Right renal cortex interstitium (tissue), 3 donors: ENCODE measurements at places on chromosomes 2 and 18. TPM values are rescaled to one million over a fixed set of nuclear protein-coding genes. Genes with fewer than 3 reads are reported as not detected.

- DNase-seq = no peak
Observed at GRCh38 chr2:70894765-70895164, 40.9 kb upstream of the ATP6V1B1 start.

DNA sequence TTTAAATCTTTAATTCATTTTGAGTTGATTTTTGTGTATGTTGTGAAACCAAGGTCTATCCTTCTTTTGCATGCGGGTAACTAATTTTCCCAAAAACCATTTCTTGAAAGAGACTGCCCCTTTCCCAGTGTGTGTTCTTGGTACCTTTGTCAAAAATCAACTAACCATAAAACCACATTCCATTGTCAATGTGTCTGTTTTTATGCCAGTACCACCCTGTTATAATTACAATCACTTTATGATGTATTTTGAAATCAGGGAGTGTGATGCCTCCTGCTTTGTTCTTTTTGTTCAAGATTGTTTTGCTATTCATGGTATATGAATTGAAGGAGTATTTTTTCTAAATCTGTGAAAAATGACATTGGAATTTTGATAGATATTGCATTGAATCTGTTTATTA lies 689.6 kb downstream of the TSN start:
- no peak for DNase-seq

The RGPD3 gene
- polyA plus RNA-seq = 0.43 TPM

DNA sequence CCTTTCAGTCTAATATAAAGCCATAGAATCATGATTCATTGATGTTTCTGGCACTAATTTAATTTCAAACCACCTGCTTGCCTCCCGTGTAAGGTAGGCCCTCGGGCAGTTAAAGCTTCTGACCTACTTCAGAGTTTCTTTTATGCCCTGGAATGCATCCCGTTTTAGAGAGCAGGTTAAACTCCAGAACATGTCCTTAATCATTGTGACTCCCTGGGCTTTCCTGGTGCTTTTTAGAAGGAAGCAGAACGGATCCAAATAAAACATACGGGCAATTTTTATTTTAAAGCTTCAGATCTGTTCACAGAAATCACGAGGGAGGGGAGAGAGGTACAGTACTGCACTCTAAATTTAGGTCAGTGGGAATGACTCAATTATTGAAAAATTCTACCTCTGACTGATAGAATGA lies 134.8 kb downstream of the GCA start:
- no peak for DNase-seq

GRCh38 chr2:15092181-15092580 lies 459.7 kb downstream of the LRATD1 start:
- no peak for DNase-seq

The DSG4 gene
- 0.03 TPM for polyA plus RNA-seq

- DNase-seq = peak; percentile 33
Observed at GRCh38 chr2:222753251-222753824, 81.9 kb downstream of the MOGAT1 start.

GRCh38 chr2:101360232-101360631 lies 27.1 kb downstream of the CREG2 start:
- no peak for DNase-seq

GRCh38 chr2:101410746-101411145 lies 23.4 kb upstream of the CREG2 start:
- no peak for DNase-seq

GRCh38 chr2:88556026-88556425 lies 71.2 kb downstream of the EIF2AK3 start:
- DNase-seq = no peak

The SERPINB11 gene
- not detected for polyA plus RNA-seq

The GRP gene
- 1.6 TPM for polyA plus RNA-seq

DNA sequence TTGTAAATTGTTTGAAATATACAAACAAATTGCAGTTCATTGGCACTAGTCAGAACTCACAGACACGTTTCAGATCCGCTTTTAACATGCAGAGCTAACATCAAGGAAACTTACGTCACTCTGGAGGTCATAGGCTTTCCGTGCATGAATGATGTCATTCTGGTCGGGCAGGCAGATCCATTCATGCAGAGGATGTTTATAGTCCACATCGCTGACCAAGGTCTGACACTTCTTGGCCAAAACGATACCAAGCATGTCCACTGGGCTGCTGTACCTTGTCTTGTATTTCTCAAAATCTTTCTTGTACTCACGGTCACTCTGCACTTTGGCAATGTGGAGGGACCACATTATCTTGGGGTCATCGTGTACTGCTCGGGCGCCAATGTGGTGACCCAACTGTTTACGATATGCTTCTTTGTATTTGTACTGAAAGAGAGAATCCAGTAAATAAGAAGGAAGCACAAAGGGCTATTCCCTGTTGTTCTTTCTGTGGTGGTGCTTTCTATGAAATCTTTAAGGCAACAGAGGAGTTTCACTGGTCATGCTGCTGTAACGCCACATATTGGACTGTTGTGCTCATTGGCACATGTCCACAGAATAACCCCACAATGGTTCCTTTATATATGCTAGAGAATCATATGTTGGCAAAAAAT lies 114.8 kb downstream of the NEB start:
- no peak for DNase-seq

DNA sequence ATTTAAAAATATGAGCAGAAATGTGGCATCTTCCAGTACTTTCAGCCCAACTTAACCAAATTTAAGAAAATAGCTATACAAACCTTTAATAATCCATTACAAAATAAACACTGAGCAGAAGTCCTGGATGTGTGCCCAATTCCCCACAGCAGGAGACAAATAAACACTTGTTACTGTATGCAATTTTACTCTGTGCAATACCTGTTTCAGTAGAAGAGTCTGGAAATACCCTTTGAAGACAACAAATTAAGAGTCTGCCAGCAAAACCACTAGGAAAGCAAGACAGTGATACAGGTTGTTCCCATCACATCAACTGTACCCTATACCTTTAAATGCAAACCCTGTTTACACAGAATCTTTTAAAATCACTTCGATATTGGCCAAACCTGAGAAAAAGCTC lies 41.4 kb upstream of the RNU4ATAC start:
- DNase-seq = no peak

- DNase-seq = peak; percentile 37
Observed at GRCh38 chr2:181904022-181904632, 12.6 kb downstream of the ITPRID2 start.

The SP140L gene
- 8.5 TPM for polyA plus RNA-seq

- DNase-seq = no peak
Observed at GRCh38 chr2:221402072-221402471, 170.0 kb downstream of the EPHA4 start.

The TMEM169 gene
- polyA plus RNA-seq = 15.8 TPM

- DNase-seq = no peak
Observed at GRCh38 chr18:76928179-76928868, 106.0 kb downstream of the ZNF236 start.

The ELOA2 gene
- polyA plus RNA-seq = not detected

GRCh38 chr2:72526623-72527022 lies 299.2 kb downstream of the EXOC6B start:
- DNase-seq = no peak

DNA sequence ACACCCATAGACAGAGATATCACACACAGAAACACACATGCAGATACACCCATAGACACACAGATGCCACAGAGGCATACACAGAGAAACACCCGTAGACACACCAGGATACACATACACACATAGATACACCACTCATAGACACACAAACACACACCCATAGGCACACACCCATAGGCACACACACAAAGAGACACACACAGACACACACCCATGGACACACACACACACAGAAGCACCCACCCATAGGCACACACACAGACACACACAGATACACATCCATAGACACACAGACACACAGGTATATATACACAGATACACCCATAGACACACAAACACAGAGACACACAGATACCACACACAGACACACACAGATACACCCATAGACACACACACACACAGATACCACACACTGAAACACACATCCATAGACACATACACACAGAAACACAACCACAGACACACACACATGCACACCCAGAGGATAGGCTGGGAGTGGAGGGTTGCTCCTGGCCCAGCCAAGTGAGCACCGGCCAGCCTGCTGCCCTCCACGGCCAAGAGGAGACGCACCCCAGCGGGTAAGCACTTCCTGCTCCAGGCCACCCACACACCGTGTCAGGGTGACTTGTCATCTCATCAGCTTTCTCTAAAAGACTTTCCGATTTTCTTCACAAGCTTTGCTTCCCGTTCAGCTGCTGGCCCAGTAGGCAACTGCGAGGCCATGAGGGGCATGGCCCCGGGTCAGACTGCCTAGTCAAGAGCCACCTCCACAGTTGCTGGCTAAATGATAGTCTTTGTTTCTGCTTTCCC lies 14.1 kb upstream of the CNNM3 start:
- DNase-seq = no peak

- DNase-seq = no peak
Observed at GRCh38 chr2:173734797-173735196, 230.4 kb downstream of the SP3 start.

The DOK6 gene
- 20.2 TPM for polyA plus RNA-seq

GRCh38 chr2:134773335-134773734 lies 54.5 kb upstream of the TMEM163 start:
- no peak for DNase-seq

GRCh38 chr2:236021499-236022057 lies 146.6 kb downstream of the GBX2 start:
- DNase-seq = no peak

DNA sequence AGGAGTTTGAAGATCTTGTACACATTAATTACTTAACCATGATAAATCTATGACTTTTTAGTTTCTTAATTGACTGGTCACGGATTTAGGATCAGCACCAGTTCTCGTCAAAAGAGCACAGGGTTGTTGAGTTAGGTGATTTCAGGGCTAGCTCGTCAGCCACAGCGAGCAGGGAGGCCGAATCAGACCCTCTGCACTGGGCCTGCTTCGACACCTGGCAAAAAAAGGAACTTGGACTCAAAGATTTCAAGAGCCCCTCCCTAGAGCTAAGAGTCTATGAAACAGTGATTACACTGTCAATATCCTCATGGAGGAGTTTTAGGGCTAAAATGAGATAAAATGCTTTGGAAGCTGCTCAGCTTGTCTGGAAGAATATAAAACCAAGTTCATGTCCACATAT lies 4.6 kb upstream of the SERTAD2 start:
- DNase-seq = no peak

The ARMC9 gene
- polyA plus RNA-seq = 24.1 TPM
